MM.1S (cell line): ENCODE measurements at places on chromosomes 5 and 9.

DNA sequence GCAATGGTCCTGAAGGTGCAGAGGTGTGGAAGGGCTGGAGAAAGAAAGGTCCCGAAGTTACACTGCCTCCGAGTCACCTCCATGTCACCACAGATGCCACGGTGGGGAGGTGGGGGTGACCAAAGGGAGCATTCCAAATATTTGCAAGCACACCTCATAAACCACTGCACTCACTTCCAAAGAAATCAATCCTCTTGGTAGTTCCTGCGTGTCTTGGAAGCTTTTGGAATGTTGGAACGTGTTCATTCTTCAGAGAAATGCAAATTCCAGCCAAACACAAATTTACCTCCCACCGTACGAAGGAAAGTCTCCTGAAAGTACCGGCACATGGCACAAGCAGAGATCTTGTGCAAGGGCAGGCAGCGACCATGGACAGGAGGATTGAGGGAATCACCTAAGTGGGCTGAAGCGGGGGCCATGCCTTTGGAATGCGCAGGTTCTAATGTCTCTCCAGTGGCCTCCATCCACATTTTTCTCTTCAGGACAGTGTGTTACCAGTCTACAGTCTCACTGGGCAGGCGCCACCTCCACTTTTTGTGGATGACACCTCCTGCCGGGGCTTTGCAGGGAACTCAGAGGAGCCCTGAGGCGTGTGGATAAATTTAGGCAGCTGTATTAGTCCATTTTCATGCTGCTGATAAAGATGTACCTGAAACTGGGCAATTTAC, 54.0 kb downstream of the NSUN2 start:
- DNase-seq = no peak

DNA sequence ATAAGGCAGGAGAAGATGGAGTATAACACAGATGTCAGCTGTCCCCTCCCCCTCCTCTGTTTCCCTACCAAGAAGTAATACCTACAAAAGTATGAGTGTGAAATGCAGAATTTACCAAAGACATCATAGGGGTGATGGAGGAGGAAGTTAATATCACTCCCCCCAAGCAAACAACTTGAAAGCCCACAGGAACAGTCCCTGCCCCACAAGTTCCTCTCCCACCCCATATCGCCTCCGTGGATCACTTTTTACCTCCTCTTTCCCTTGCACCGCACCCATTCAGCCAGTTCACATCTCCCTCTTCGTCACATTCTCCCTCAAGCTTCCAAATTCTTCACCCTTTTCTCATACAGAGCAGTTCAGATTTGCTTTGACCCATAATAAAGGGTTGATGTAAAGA, 7.0 kb upstream of the SIL1 start:
- no peak for DNase-seq

GRCh38 chr5:158530115-158530514, 569.6 kb downstream of the EBF1 start:
- no peak for DNase-seq

DNA sequence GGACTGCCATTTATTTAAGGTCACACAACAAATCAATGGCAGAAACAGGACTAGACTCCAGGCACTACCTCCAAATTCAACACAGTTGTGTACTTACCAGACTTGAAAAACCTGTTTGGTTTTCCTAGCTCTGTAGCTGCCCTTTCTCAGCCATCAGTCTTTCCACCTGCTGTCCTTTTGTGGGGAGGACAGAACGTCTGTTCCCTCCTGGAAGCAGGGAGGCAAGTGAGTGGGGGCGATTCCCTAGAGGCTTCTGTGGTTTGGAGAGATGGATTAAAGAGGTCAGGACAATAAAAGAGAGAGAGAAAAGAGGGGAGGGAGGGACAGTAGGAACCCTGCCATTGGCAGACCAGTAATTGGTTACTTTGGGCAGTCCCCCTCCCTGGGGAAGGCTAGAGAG, 14.7 kb downstream of the ASTN2 start:
- DNase-seq = no peak

DNA sequence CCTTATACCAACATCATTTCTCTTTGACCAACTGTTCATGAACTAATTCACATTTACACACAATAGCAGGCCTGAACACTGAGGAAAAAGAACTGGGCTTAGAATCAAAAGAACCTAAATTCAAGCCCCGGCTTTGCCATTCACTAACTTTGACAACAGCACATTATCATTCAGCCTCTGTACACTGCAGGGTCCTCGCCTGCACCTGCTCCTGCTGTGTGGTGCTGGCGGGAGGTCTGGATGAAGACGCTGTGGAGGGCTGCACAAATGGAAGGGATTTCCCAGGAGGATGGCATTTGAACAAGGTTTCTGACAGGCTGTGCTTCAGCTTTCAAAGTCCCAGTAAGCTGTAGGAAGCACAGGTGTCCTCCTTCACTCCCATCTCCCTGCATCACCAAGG, 151.2 kb downstream of the ZDHHC21 start:
- DNase-seq = no peak

- no peak for DNase-seq
These were observed 267.7 kb downstream of the ADAMTS6 start for GRCh38 chr5:65213921-65214525.

GRCh38 chr9:32968101-32969011, 33.1 kb downstream of the APTX start:
- peak; percentile 66 for DNase-seq
